ENCODE measurements at places on chromosomes 2 and 18.

DNA sequence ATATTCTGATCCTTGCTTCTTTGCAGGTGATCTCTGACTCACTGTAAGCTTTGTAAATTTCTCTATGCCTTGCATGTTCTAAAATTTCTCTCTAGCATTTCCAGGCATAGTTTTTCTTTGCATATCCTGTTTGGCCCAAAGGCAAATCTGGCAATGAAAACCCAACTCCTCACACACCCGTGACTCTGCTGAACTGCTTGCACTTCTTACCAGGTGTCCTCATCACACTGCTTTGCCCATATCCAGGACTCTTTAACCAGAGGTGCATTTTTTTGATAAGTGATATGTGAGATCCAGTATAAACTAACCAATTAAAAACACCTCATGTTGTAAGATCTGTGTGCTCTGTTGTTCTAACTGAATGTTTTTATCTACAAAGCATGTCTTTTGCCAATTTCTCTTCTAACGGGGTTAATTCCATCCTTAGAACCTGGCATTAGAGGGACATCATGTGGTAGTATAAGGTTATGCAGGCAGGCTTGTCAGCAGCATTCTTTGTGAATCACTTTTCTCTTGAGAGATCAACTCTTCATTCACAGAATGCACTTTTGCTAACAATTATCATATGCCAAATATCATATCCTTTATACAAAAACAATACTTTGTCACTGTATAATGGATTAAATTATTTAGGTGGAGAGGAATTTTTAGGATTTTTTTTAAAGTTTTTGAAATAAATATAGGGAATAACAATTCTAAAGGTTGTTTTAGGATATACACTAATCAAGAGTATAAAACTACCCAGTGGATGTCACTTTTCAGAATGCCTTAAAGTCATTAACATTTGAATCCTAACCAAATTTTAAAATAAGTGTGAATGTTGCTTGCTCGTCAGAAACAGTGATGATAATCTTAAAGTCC lies 20.8 kb upstream of the TMX3 start:
- H3K27me3 ChIP-seq: no peaks in the 10 kb centered on the region
- DNase-seq: no peak
- H3K27ac ChIP-seq: no peak overlapping the region
- no peaks in the 10 kb centered on the region for H3K36me3 ChIP-seq
- H3K4me3 ChIP-seq: no peak overlapping the region
- no peaks in the 10 kb centered on the region for H3K4me1 ChIP-seq

DNA sequence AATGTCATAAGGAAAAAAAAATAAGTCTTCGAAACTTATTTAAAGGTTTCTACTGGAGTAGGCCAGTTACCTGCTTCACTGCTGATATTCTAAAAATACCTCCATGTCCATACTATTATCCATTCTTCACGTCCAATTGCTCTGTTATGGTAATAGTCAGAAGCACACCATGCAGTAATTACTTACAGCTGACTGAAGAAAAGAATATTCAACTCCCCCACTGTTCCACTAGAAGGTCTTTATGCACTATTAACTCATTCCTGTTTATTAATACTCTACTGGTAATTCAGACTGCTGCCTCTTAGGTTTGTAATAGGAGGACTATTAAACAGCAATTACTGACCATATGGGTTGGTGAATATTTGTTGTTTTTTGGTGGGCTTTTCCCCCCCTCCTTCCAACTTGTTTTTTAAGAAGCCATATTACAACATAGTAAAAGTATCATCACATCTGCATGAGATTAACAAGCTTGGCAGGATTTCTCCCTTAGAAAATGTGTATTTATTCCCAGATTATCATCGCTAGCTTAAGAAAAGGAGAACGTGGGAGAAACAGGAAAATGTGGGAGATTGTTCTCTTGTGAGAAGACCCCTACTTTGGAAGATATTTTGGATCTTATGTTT lies 806.4 kb upstream of the FANCL start:
- no peak overlapping the region for H3K27ac ChIP-seq
- no peaks in the 10 kb centered on the region for H3K36me3 ChIP-seq
- H3K4me3 ChIP-seq: no peak overlapping the region
- no peaks in the 10 kb centered on the region for H3K27me3 ChIP-seq
- no peak for DNase-seq

- no peak for DNase-seq
- H3K36me3 ChIP-seq: no peaks in the 10 kb centered on the region
- peaks cover 2% of the 10 kb centered on the region for H3K4me1 ChIP-seq
- no peaks in the 10 kb centered on the region for H3K27me3 ChIP-seq
Observed at GRCh38 chr2:226497146-226497909, 302.3 kb downstream of the IRS1 start.

GRCh38 chr2:83196225-83196624 lies 1262.9 kb downstream of the SUCLG1 start:
- no peak overlapping the region for H3K4me3 ChIP-seq
- H3K4me1 ChIP-seq: no peaks in the 10 kb centered on the region
- no peaks in the 10 kb centered on the region for H3K36me3 ChIP-seq
- H3K27me3 ChIP-seq: no peaks in the 10 kb centered on the region
- DNase-seq: no peak

DNA sequence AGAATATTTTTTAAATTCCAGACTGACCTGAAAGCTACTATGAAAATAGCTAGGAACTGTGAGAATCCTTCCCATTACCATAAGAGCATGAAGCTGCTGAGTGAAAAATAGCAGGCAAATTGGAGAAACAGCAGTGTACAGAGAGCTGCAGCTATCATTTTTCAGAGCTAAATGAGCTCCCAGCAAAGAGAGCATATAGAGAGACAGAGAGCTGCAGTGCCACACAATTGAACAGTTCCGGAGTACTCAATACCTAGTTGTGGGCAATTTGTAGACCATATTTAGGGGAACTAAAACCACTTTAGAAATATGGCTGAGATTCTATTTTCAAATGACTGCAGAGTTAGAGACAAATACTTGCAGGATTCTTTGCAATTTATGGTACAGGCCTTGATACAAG lies 645.3 kb downstream of the STK39 start:
- no peak overlapping the region for H3K4me3 ChIP-seq
- H3K27me3 ChIP-seq: no peaks in the 10 kb centered on the region
- H3K27ac ChIP-seq: no peak overlapping the region
- peaks cover 3% of the 10 kb centered on the region for H3K4me1 ChIP-seq
- no peak for DNase-seq

GRCh38 chr18:63144748-63145147 lies 174.8 kb downstream of the BCL2 start:
- no peaks in the 10 kb centered on the region for H3K36me3 ChIP-seq
- H3K27me3 ChIP-seq: peaks cover 7% of the 10 kb centered on the region
- H3K4me3 ChIP-seq: no peak overlapping the region
- no peaks in the 10 kb centered on the region for H3K4me1 ChIP-seq
- H3K27ac ChIP-seq: no peak overlapping the region
- DNase-seq: no peak

- peaks cover 9% of the 10 kb centered on the region for H3K4me1 ChIP-seq
- H3K36me3 ChIP-seq: no peaks in the 10 kb centered on the region
- H3K4me3 ChIP-seq: no peak overlapping the region
- peak; percentile 2 for DNase-seq
- peak overlapping the region; percentile 18 for H3K27ac ChIP-seq
- peaks cover 17% of the 10 kb centered on the region for H3K27me3 ChIP-seq
Observed at GRCh38 chr2:129907256-129907998, 72.0 kb upstream of the RAB6C start.

DNA sequence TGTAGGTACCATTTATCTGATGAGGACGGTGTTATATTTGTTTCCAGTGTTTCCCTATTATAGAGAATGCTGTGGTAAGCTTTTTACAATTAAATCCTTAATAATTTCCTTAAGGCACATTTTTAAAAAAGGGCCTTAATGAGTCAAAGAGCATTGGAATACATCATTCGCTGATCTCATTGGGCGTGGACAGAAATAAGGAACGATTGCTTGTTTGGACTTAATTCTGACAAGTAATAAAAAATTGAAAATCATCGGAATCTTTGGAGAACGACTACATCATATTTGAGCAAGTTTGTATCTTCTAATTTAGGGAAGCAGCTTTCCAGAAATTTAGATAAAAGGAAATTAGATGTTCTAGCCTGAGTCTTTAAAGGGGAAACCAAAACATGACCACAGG lies 11.3 kb downstream of the AGPS start:
- H3K36me3 ChIP-seq: peaks cover 7% of the 10 kb centered on the region
- no peak for DNase-seq
- H3K4me3 ChIP-seq: no peak overlapping the region
- H3K27me3 ChIP-seq: no peaks in the 10 kb centered on the region

DNA sequence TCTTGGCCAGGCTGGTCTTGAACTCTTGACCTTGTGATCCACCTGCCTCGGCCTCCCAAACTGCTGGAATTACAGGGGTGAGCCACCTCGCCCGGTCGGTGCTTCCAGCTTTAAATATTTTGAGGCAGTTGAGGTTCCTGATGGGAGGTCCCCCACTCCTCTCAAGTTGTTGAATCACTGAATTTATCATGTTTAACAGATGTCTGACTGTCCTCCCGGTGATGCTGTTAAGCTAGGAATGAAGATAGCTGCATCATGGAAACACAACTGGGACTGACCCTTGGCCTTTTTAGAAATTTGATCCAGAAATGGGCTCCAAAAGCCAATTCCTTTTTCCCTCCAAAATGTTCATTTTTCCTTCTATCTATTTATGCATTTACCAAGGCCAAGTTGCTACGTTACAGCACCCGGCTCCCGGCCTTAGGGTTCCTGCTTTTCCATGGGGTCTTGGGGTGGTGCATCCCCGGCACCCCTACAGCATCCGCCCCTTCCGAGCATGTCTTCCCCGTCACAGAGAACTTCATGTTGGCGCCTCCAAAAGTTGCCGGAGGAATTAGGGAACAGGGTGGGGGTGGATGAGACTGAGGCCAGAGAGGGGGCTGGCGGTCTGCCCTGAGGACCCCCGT lies 43.9 kb downstream of the PAX8 start:
- peaks cover 8% of the 10 kb centered on the region for H3K27me3 ChIP-seq
- H3K36me3 ChIP-seq: no peaks in the 10 kb centered on the region
- no peak overlapping the region for H3K4me3 ChIP-seq
- no peak overlapping the region for H3K27ac ChIP-seq

GRCh38 chr2:76825140-76825970 lies 696.8 kb downstream of the LRRTM4 start:
- no peak overlapping the region for H3K4me3 ChIP-seq
- no peaks in the 10 kb centered on the region for H3K4me1 ChIP-seq
- H3K36me3 ChIP-seq: no peaks in the 10 kb centered on the region
- DNase-seq: no peak

- no peak for DNase-seq
- peaks cover 20% of the 10 kb centered on the region for H3K36me3 ChIP-seq
- H3K27me3 ChIP-seq: no peaks in the 10 kb centered on the region
- no peak overlapping the region for H3K4me3 ChIP-seq
- no peak overlapping the region for H3K27ac ChIP-seq
- H3K4me1 ChIP-seq: no peaks in the 10 kb centered on the region
Observed at GRCh38 chr2:108776475-108776874, 10.1 kb upstream of the CCDC138 start.

DNA sequence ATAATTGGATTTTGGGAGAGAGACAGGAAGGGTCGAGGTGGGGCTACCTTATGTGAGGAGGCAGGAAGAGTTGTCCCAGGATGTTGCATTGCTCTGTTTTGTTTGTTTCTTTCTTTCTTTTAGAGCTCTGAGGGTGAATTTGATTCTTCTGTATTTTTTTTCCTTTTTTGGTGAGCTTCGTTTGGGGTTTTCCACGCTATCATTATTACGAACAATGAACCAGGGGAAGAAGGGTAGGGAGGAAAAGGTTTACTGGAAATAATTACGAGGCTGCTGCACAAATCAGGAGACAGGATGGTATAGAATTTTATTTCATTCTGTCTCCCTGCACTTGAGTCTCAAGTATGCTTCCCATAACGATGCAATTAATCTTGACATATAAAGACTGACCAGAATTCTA lies 51.4 kb upstream of the ZNF516 start:
- H3K4me3 ChIP-seq: no peak overlapping the region
- no peak for DNase-seq
- peaks cover 9% of the 10 kb centered on the region for H3K4me1 ChIP-seq
- H3K36me3 ChIP-seq: no peaks in the 10 kb centered on the region
- H3K27me3 ChIP-seq: peaks cover 9% of the 10 kb centered on the region

- no peaks in the 10 kb centered on the region for H3K36me3 ChIP-seq
- H3K4me3 ChIP-seq: no peak overlapping the region
- no peak overlapping the region for H3K27ac ChIP-seq
- peaks cover 3% of the 10 kb centered on the region for H3K4me1 ChIP-seq
- no peak for DNase-seq
Observed at GRCh38 chr2:8549273-8549922, 132.5 kb upstream of the ID2 start.

DNA sequence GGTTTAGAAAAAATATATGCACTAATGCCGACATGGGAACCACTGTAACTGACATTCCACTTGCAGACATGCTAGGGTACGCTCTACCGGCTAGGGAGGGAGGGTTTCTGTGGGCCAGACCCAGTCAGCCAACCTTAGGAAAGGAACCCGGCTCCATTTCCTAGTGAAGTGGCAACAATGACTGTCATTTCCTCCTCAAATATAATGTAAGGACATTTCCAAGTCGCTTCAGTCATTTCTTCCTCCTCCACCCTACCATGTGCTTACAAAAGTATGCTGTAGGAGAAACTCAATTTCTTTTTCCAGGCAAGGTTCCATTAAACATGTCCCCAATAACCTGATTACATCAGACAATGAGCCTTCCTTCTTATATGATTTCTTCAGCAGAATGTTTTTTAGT lies 64.3 kb upstream of the PSMD14 start:
- H3K36me3 ChIP-seq: no peaks in the 10 kb centered on the region
- peaks cover 35% of the 10 kb centered on the region for H3K27me3 ChIP-seq
- peaks cover 11% of the 10 kb centered on the region for H3K4me1 ChIP-seq
- peak overlapping the region; percentile 92 for H3K27ac ChIP-seq

- no peak overlapping the region for H3K4me3 ChIP-seq
- H3K4me1 ChIP-seq: no peaks in the 10 kb centered on the region
- H3K36me3 ChIP-seq: no peaks in the 10 kb centered on the region
- peaks cover 12% of the 10 kb centered on the region for H3K27me3 ChIP-seq
- H3K27ac ChIP-seq: no peak overlapping the region
Observed at GRCh38 chr2:113240150-113240914, 38.4 kb downstream of the PAX8 start.

DNA sequence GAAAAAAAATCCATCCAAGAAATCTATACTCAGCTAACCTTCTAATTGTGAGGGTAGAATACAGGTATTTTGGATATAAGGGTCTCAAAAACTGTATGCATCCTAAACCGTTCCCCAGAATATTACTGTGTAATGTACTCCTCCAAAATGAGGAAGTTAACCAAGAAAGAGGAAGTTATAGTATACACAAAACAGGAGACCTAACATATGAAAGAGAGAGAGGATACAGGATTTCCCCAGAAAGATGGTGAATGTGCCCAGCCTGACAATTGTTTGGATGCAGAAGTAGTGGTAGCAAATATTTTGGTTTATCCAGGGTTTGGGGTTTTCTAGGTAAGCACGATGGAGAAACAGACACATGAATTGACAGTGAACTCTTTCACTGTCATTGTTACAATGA lies 50.6 kb downstream of the GALNT3 start:
- no peaks in the 10 kb centered on the region for H3K27me3 ChIP-seq
- no peak overlapping the region for H3K27ac ChIP-seq
- peaks cover 13% of the 10 kb centered on the region for H3K36me3 ChIP-seq
- no peak overlapping the region for H3K4me3 ChIP-seq

GRCh38 chr2:159939946-159940345 lies 122.5 kb downstream of the PLA2R1 start:
- no peak for DNase-seq
- peaks cover 1% of the 10 kb centered on the region for H3K36me3 ChIP-seq
- no peak overlapping the region for H3K27ac ChIP-seq

GRCh38 chr2:7012141-7012764 lies 95.0 kb downstream of the RNF144A start:
- H3K4me1 ChIP-seq: peaks cover 15% of the 10 kb centered on the region
- no peak overlapping the region for H3K4me3 ChIP-seq
- no peaks in the 10 kb centered on the region for H3K27me3 ChIP-seq
- no peak for DNase-seq

Data from progenitor cell of endocrine pancreas (in vitro differentiated cells).